ENCODE measurements at places on chromosomes 3 and 15.

DNA sequence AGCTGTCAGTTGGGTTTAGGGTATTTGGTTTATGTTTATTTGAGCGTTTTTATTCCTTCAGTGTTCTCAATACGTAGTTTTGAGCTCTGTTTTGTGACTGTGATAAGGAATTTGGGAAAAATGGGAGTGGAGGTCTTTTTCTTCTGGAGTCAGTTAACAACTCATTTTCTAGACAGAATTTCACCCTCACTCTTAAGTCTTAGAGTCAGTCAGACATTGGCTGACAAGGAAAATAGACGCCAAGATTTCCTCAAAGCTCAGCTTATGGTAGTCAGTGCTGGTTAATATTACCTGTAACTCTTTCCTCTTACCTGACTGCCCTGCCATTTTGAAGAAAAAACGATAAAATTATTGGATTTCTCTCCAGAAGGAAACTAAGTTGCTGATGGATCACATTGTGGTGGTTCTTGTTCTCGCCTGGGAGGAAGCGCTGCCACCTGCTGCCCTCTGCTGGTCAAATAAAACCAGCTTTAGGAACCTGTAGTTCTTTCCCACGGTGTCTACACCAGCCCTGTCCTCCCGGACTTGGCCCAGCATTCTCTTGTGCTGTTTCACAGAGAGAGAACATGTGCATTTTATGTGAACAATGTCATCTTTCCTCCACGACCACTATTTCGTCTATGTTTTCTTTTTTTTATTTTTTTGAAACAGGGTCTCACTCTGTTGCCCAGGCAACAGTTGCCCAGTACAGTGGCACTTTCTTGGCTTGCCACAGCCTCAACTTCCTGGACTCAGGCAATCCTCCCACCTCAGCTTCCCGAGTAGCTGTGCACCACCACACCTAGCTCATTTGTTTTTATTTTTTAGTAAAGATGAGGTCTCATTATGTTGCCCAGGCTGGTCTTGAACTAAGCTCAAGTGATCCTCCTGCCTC, 41.4 kb upstream of the UMPS start:
- peak; percentile 14 for DNase-seq

DNA sequence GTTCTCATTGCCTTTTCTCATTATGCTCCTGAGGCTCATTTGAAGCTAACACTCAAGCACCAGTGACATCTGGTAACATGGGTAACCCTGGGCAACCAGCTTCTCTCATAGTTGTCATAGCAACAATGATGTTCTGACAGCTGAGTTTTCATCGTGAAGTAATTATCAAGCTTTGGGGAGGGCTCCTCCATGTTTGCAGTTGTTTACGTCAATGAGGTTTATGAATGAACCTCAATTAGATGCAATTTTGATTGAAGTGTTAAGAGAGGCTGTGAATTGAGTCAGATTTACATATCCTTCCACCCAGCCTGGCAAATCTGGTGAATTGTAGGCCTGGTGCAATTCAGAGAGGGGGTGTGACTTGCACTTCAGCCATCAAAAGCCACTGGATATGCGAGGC, 119.3 kb upstream of the CHD2 start:
- no peak for DNase-seq

DNA sequence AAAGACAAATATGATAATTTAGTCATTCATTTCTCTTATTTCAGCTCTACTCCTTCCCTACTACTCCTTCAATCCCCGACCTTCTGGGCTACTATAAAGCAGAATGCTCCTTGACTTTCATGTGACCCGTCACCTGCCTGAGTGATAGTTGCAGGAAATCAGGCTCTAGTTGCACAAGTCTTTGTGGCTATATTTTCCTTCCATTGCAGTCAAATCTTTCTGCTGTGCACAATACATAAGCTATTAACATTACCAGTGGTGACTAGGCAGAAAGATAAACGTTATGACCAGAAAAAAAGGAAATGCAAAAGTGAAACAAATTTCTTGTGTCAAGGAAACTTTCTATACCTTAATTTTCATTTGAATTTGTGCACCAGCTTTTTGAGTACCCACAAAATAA, 2.3 kb downstream of the SUCNR1 start:
- no peak for DNase-seq

- no peak for DNase-seq
Observed at GRCh38 chr3:185024966-185025365, 127.9 kb downstream of the C3orf70 start.

GRCh38 chr3:132083583-132084279, 48.9 kb upstream of the CPNE4 start:
- DNase-seq = no peak

DNA sequence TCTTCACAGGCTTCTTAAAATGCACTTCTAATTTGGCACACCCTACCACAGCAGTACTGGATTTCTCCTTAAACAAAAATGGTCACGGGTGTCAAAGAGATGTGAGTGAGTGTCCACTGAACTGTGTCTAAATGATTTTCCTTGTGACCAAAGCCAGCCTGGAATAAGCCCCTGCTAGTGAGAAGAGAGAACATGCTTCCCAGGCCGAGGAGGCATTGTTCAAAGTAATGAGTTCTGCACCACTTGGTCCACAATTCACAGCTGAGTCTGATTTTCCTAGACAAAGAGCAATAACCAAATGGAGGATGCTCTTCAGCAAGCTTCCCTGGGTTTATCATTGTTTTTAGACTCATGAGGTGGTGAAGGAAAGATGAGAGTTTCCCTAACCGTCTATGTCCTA, 3.8 kb downstream of the PLCH1 start:
- DNase-seq = no peak

DNA sequence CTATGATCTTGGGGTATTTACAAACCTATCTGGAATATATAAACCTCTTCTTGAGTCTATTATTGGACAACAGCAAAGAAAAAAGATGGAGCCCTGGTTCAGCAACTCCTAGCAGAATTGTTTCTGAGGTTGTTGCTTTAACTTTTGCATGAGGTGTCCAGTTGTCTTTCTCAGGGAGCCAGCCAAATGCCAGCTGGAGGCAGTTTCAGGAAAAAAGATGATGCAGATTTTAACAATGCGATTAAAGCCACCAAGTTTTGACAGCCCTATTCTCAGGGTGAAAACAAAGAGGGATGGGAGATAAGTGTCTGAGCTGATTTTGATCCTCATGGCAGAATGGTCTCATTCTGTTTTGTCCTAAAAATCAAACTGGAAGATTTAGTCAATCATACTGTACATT, 181.6 kb upstream of the RASGRP1 start:
- no peak for DNase-seq

Data from activated naive CD4-positive, alpha-beta T cell (primary cell).